Activated naive CD4-positive, alpha-beta T cell (primary cell): ENCODE measurements at places on chromosomes 2 and 18.

- no peak for DNase-seq
These were observed 141.2 kb upstream of the RGPD4 start for GRCh38 chr2:107685421-107685986.

- DNase-seq, result no peak
These were observed 489.1 kb downstream of the ZEB2 start for GRCh38 chr2:144030791-144031190.

GRCh38 chr18:80194874-80195570 is 52.3 kb downstream of the PARD6G start:
- no peak for DNase-seq

GRCh38 chr2:169080250-169081069 is 11.1 kb downstream of the DHRS9 start:
- no peak for DNase-seq

DNA sequence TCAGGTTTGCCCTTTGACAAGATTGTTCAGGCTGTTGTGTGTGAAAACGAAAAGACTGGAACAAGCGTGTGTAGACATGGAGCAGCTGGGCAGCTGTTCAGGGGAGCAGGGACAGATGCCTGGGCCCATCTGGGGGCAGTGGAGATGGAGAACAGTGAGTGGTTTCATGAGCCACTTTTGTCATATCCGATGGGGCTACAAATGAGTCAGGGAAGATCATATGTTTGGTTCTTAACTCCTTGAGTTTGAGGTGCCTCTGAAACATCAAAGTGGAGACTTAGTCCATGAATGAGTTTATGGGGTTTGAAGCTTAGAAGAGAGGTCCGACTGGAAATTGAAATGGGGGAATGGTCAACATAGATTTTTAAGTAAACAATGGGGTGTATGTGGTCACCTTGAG is 9.3 kb upstream of the PLB1 start:
- no peak for DNase-seq

GRCh38 chr18:24837066-24837465 is 376.6 kb downstream of the HRH4 start:
- no peak for DNase-seq

DNA sequence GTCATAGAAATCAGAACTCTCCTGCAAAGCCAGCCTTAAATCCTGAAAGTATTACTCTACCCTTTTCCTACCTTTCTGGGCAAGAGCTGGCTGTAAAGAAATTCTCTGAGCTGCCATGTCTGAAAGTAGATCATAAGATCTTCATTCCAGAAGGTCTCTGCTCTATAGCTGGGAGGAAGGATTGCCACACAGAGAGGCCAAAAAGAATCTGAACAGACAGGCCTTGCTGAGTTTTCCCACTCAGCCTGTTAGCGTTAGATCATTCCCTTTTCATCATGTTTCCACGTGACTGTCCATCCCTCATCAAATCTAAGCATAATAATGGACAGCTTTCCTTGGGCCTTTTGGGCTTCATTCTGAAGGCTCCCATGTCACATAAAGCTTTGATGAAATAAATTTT is 43.2 kb upstream of the FHL2 start:
- DNase-seq, result no peak

GRCh38 chr18:1488394-1488793 is 583.7 kb downstream of the ADCYAP1 start:
- DNase-seq, result no peak

DNA sequence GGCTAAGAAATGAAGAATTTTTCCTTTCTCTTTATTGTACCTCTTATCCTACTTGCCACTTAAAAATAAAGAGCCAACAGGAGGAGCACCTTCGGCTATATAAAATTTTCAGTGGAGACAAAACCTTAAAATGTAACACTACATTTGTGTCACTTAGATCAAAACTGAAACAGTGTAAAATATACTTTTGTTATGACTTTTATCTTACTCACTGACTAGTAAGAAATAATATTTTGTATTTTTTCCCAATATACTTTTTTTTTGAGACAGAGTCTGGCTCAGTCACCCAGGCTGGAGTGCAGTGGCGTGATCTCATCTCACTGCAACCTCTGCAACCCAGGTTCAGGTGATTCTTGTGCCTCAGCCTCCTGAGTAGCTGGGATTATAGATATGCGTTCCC is 28.3 kb downstream of the KCNJ13 start:
- DNase-seq, result no peak

GRCh38 chr2:174122185-174122584 is 126.1 kb downstream of the OLA1 start:
- DNase-seq, result no peak

GRCh38 chr2:118861731-118862130 is 14.3 kb upstream of the EN1 start:
- DNase-seq, result no peak

DNA sequence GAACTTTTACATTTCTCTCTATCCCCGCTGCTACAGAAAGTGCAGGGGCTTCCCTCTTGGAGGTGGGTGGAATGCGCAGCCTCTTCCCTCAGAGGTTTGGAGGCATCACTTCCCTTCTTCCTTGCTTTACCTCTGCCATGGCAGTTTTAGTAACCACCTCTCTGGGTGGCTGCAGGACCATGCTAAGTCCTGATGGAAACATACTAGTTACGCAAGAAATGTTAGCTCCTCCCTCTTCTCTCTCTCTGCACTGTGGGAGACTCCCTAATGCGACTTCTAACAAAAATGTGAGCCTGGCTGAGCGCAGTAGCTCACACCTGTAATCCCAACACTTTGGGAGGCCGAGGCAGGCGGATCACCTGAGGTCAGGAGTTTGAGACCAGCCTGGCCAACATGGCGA is 116.8 kb upstream of the RAB6C start:
- DNase-seq, result no peak

GRCh38 chr18:32769586-32770053 is 3.2 kb downstream of the KLHL14 start:
- no peak for DNase-seq

- no peak for DNase-seq
These were observed 24.3 kb downstream of the CDK15 start for GRCh38 chr2:201830666-201831065.

- DNase-seq, result peak; percentile 4
These were observed 95.6 kb downstream of the TNFRSF11A start for GRCh38 chr18:62420513-62421209.

DNA sequence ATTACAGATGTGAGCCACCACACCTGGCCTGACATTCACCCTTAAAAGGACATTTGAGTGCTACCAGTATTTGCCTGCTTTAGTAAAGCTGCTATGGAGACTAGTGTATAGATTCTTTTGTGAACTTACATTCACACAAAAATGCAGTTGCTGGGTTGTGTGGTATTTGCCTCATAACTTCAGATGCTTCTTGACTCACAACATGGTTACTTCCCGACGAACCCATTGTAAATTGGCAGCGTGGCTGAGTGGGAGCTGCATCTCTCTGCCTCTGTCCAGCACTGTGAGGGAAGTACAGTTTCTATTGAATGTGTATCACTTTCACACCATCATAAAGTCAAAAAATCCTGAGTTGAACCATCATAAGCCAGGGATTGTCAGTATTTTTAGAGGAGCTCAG is 56.9 kb downstream of the RRM2 start:
- DNase-seq, result no peak
